ENCODE measurements at places on chromosomes 3 and 15.
A peak's percentile ranks its signal among the peaks of the same experiment; 100 is the strongest.

DNA sequence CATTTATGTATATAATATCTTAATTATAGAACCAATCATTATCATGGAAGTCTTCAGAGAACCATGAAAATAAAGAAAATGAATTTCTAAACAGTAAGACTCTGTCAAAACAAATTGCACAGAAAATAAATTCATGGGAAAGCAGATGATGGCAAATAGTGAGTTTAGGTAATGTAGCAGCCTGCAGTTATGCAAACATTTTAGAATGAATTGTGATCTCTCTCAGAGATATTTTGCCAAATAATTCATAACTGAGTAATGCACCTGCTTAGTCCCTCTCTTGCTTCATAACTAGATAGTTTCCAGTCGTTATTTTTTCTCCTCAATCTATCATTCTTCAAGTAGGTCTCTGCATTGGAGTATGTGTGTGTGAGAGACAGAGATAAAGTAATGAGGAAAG lies 492.7 kb upstream of the THBS1 start:
- no peak for DNase-seq

GRCh38 chr3:11297126-11297525 lies 24.9 kb downstream of the ATG7 start:
- no peak for DNase-seq

- DNase-seq: no peak
Observed at GRCh38 chr3:154095832-154096421, 25.3 kb upstream of the ARHGEF26 start.

DNA sequence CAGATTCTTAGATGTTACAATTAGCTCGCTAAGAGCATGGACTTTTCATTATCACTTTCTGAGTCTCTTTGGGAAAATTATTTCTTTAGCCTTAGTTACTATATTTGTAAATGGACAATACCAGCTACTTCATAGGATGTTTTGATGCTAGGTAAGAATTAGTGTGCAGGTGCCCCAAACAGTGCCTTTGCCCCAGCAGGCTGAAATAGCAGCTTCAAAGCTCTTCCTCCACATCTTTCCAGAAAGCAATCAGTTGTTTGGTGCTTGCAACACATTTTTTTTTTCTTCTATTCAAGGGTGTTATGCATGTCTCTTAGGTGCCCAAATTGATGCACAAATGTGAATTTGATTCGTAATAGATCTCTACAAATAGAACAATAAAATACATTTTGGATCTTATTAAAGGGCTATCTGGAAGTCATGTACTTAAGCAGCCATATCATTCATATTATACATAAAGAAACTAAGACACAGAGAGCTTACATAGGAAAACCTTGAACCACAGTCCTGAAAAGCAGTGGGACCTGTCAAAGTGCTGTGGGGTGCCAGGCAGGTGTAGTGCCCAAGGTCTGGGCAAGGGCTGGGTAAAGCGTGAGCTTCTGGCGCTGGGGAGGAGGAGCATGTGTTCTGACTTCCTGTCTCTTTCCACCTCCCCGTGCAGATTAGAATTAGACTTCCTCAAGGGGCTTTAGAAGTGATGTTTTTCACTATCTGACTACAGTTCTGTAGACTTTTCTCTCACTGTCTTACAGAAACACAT lies 62.9 kb downstream of the FNDC3B start:
- peak; percentile 24 for DNase-seq

- no peak for DNase-seq
Observed at GRCh38 chr3:194982472-194982871, 288.5 kb downstream of the XXYLT1 start.

GRCh38 chr3:58688574-58688973 lies 22.0 kb upstream of the FAM3D start:
- no peak for DNase-seq

- no peak for DNase-seq
Observed at GRCh38 chr3:129603991-129604749, 2.3 kb downstream of the PLXND1 start.

GRCh38 chr3:40306336-40306735 lies 3.2 kb upstream of the EIF1B start:
- no peak for DNase-seq

DNA sequence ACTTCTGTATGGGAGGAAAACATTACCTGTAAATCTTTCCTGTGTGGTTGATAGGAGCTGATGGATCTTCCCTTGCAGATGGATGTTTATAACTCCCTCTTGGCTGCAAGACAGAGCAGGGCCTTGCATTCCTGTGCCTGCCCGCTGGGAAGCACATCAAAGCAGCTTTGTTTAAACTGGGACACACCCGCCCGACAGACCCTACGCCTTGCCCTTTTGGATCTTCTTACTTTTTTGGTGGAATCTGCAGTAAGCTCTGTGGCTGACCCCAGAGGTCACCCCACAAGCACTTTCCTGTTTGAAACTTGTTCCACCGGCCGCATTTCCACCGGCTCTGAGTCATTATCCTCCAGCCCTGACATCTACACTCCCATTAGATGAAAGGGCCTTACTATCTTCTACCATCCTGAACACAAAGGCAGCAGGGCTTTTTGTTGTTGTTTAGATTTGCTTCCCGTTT lies 244.1 kb upstream of the STT3B start:
- DNase-seq: peak; percentile 47

DNA sequence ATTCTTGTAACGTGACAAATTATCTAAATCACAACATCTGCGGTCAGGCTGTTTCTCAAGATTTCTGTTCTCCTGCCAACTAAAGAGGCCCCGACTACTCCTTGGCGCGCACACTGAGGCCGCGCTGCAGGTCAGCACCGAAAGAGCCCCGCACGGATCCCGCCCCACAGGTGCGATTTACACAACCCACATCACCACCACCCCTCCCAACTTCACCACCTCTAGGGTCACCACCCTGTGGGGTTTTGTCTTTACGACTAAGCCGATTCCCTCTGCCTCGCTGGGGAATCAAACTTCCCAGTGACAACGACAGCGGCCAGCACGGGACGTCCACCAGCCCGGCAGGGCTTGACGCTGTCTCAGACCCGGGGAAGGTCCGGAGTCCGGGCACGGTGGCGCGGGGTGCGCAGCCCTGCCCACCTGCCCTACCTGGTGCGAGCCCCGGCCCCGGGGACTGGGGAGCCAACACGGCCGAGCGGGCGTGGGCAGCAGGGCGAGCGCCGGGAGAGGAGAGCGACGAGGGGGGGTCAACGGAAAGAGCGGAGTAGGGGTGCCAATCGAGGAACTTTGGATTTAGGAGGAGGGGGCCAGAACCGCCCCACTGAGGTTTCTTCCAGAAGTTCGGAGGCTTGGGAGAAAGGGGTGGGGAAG lies 764 bp downstream of the UACA start:
- peak; percentile 2 for DNase-seq

DNA sequence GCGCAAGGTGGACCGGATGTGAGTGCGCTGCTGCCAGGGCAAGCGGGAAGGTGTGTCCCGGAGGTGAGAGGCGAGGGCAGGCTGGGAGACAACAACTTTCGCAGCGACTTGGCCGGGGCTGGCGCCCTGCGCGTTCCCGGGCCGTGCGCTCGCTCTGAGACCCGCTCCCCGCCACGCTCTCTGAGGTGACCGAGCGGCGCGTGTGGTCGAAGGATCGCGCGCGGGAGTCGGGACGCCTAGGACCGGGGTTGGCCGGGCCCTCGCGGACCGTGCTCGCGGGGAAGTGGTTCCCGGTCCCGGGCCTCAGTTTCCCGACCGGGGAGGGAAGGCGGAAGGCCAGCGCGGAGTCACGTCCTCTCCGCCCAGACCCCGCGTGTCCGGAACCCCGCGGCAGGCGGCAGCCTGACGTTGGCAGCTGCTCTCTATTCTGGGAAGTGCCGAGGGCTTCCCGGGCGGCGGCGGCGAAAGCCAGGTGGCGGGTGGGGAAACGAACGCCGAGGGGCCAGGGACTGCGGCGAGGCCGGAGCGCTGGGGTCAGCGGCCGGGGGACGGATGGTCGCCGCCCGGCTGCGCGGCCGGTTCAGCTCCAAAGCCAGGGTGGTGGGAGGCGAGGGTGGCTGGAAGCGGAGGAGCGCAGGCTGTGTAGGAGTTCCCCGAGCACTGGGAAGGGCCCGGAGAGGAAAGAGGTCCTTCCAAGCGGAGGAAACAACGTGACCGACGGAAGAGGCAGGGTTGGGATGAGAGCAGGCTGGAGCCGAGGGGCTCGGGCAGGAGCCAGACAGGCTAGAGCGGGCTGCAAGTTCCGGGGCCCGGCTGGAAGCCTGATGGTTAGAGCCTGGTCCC lies 1.0 kb upstream of the IGF2BP2 start:
- DNase-seq: peak; percentile 32

GRCh38 chr3:84245789-84246188 lies 713.0 kb upstream of the CADM2 start:
- DNase-seq: no peak

GRCh38 chr15:85891470-85891869 lies 96.7 kb upstream of the KLHL25 start:
- DNase-seq: no peak

DNA sequence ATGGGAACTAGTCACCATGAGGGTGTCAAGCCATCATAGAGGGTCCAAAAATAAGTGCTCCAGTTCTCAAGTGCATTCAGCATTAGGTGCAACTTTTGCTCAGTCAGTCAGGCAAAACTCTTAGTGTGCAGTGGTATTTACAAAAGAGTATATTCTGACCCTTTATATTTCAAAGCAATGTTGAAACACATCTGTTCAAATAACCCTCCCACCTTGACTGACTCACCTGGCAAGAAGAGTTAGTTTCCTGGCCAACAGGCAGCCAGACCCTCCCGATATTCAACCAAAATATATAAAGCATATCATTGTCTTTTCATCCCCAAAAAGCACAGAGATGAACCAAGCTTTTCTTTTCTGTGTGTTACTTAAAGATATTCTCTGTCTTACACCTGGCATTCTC lies 7.6 kb upstream of the COL8A1 start:
- DNase-seq: no peak

DNA sequence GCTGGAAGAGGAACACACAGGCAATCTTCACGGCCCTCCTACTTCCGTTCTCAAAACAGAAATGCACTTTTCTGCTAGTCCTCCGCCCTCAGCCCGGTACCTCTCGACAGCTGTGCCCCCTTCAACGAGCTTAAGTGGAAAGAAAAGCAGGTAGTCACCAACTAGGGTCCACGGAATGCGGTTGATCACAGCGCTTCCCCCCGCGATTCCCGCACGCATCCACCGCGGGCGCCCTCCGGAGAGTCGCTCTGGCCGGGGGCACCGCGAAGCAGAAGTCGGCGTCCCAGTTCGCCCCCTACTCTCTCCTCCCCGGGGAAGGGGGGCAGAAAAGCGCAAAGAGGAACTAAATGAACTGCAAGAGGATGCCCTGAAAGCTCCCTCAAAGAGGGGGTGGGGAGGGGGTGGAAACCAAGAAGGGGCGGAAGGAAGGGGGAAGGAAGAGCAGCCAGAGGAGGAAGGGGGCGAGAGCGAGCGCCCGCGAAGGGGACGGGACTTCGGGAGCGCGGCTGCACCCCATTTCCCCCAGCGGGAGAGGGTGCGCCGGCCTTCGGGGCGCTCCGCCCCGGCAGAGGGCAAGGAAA lies 738 bp downstream of the ACAP2 start:
- DNase-seq: peak; percentile 48

DNA sequence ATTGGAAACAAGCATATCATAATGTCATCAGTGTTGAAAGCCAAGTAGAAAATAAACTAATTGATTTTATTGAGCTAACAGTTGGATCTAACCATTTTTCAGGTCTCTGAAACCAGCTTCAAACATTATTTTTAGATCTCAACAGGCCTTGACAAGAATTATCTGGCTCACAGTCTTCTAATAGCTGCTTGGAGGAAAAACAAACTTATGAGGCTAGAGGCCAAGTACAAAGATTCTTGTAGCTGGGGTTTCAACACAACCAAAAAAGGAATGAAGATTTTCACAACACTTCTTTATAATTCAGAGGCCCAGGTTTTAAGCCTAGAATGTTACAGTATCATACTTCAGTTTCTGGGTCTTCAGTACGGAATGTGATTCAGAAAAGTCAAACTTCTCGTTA lies 3.7 kb downstream of the SETMAR start:
- DNase-seq: no peak
